ENCODE measurements at places on chromosomes 7 and 10.

- DNase-seq, result peak; percentile 90
These were observed at the start of gene SLC37A3 for GRCh38 chr7:140397784-140398750. Gene SLC37A3, minus strand, starts transcription at chr7:140398530. Its CDS starts 16,004 bp downstream, at chr7:140382526.

GRCh38 chr7:129664029-129665012, 52.8 kb downstream of the NRF1 start:
- peak; percentile 88 for DNase-seq

GRCh38 chr7:134362587-134363483, 46.1 kb upstream of the SLC35B4 start:
- DNase-seq, result no peak

DNA sequence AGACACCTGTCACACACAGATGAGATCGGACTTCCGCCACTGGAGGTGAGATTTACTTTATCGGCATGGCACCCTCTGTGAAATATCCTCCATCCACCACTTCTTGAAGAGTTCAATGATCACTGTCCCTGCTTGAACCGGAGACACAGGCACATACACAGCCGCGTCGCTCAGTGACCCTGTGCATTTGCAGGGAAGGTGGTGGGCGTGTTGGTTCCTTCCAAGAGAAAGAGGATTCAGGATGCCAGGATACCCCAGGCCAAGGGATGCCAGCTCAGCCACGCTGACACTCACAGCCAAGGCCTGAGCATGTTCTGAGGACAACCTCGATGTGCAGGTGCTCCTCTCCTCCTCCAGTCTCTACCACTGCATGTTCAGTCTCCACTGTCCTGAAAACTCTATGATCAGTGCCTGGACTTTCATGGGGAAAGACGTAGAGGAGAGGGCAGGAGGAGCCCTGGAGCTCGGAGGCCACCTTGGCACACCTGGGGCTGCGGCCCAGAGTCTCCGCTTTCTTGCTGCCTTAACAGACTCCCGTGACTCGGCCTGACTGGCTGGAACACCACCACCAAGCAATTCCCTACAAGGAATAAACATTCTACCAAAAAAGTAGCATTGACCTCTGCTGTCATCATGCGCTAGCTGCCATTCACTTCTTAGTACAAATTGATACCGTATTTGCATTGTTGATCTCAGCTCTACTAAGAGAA, 115.2 kb downstream of the TCERG1L start:
- no peak for DNase-seq

DNA sequence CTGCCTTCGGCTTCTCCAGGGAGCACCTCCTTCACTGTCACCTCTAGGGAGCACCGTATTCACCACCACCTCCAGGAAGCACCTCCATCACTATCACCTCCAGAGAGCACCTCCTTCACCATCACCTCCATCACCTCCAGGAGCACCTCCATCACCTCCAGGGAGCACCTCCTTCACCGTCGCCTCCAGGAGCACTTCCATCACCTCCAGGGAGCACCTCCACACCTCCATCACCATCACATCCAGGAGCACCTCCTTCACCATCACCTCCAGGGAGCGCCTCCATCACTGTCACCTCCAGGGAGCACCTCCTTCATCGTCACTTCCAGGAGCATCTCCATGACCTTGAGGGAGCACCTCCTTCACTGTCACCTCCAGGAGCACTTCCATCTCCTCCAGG, 102.3 kb downstream of the DNAJB6 start:
- no peak for DNase-seq

DNA sequence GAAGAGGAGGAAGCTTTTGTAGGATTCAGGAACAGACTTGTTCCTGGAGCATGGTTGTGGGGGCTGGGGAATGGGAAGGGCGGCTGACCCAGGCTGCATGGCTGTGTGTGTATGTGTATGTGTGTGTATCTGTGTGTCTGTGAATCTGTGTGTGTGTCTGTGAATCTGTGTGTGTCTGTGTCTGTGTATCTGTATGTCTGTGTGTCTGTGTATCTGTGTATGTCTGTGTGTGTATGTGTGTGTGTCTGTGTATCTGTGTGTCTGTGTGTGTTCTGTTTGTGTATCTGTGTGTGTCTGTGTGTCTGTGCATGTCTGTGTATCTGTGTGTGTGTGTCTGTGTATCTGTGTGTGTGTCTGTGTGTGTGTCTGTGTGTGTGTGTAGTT, 6.6 kb upstream of the STX1A start:
- DNase-seq, result no peak

DNA sequence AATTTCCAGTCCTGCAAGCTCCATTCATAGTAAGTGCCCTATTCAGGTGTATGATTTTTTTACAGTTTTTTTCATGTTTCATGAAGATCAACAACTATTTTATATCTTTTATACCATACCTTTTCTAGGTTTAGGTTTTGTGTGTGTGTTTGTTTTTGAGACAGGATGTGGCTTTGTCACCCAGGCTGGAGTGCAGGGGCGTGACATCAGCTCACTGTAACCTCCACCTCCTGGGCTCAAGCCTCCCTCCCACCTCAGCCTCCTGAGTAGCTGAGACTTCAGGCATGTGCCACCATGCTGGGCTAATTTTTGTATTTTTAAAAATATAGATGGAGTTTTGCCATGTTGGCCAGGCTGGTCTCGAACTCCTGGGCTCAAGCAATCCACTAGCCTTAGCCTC, 35.0 kb downstream of the ARMH3 start:
- DNase-seq, result no peak

GRCh38 chr10:103442031-103442461, 10.1 kb downstream of the CALHM2 start:
- no peak for DNase-seq

DNA sequence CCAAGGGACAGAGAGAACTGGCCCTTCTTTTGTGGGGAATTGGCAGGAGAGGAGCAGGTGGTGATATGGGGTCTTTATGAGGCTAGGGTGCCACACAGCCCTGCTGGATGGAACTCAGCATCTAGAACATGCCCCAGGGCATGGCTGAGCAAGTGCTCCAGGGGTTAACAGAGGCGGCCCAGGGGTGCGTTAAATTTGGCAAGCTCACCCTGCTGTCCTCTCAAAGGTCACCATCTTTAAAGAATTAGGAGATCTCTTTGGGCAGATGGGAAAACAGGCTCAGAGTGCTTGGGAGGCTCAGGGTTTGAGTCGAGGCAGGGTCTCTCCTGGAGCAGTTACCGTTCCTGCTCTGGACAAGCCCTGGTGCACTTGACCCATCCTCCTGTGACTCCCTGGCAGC, 21.4 kb upstream of the UNC5B start:
- DNase-seq, result no peak

- no peak for DNase-seq
These were observed 104.7 kb downstream of the ADARB2 start for GRCh38 chr10:1632596-1632995.

DNA sequence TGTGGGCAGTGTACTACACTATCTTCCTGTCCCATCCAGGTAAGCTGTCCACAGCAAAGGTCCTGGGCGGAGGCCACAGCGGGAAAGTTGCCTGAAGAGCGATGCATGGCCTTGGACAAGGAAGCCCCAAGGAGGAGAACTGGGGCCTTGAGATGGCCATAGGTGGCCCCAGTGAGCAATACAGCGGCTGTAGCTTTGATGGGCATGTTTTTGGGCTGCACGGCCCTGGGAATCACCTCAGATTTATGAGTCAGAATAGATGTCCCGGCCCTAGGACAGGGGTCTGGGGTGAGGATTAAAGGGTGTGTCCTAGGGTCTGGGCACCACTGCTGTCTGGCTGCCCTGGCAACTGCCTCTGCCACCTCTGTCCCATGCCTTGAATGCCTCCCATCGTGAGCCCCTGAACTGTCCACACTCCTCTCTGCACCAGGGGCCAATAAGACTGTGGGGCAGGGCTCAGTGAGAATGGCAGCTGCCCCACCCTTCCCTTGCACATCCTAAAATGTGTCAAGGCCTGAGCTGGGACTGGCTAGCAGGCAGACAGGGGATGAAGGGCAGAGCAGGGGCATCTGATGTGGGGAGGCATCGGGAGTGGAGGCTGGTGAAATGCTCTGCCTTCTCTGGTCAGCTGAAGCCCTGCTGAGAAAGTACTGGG, 9.4 kb upstream of the IRF5 start:
- no peak for DNase-seq

DNA sequence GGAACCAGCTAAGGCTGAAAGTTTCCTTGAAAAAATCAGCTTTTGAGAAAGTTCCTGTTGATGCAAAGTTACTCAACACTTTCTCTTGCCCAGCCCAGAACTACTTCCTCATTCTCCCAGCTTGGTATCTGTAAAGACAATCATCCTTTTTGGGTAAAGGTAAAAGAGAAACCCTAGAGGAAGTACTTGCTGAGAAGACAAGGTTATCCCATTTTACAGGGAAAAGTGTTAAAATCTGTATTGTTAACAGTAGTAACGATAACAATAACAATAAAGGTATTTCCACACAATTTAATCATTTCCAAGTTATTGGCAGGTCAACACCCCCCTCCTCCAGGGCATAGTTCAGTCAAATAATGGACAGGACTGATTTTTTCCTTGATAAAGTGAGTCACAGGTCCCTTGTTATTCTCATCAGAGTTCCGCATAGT, 2.4 kb downstream of the ALOX5 start:
- DNase-seq, result no peak

DNA sequence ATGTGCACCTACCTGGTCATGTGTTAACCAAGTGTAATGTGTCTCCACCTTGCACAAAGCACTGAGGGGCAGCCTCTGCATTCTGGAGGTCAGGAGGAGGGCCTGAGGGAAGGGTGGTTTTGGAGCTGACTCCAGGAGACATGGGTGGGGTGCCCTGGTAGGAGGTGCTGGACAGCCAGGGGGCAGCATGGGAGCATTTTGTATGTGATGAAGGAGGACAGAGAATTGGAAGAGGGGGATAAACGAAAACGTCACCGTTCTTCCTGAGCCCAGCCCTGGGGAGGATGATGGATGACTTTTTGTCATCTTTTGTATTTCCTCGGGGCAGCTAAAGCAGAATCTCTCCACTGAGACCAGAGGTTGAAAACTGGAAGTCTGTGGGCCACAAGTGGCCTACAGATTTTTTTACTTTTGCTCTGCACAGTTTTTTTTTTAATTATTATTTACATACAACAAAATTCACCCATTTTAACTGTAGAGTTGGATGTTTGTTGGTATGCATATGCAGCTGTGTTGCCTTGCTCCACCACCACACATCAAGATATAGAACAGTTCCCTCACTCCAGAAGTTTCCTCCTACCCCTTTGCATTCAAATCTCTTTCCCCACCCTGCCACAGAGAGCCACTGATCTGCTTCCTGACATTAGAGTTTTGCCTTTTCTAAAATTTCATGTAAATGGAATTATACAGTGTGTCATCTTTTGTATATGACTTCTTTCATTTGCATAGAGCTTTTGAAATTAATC, 242.5 kb downstream of the VTI1A start:
- DNase-seq, result no peak

DNA sequence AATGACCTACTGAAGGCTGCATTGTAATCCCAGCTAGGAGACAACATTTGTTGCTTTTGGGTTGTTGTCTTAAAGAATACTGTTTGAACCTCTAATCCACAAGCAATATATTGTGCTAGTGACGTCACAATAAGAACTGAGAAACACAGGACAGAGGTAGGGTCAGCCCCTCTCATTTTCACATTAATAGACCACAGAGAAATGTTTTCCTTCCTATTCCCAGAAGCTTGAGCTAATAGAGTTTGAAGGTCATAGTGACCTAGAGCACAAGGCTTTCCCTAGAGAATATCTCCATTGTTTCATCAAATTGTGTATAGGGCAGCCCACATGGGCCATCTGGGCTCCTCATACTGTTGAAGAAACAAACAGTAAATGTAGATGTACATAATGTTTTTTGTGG, 300.9 kb upstream of the AKR1E2 start:
- no peak for DNase-seq

DNA sequence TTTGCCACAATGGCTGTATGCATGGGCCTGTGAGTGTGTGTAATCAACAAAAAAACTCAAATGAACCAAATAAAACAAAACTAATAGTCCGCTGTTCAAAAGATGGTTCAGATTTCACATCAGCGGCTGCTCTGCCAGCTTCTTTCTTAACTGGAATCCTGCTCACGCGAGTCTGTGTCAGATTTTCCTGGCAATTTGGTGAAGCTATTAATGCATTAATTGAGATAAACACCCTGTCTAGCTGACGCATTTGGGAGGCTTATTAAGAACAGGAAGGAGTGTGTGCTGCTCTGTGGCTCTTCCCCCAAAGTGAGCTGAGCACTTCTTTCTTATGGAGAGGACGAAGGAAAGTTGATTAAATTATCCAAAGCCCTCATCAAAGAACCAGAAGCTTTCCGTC, 336.6 kb upstream of the MKI67 start:
- DNase-seq, result no peak

- no peak for DNase-seq
These were observed 30.6 kb downstream of the DRGX start for GRCh38 chr10:49365275-49365674.

DNA sequence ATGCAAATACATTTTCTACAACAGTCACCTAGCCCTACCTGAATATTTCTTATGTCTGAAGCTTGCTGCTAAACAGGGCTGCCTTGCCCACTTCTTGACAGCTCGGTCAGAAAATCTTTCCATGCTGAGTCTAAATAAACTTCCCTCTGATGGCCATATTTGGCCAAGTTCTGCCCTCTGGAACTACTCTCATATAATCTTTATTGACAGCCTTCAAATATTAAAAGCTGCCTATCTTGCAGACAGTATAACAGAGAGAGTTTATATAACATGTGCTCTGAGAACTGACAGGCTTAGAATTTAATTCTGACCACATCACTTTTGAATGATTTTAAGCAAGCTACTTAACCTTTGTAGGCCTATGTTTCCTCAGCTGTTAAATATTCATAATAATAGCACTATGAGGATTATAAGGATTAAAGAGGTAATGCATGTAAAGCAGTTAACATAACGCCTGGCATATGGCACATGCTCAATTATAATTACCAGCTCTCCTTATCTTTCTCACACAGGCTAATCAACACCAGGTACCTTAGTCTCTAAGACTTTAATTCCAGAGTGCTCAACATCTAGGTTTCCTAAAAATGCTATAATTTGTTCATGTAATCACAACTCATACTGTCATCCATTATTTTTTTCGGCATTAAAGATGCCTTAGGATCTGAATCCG, 334.1 kb downstream of the HPSE2 start:
- DNase-seq, result no peak

GRCh38 chr10:62093863-62094291, 174.8 kb downstream of the RTKN2 start:
- DNase-seq, result no peak

DNA sequence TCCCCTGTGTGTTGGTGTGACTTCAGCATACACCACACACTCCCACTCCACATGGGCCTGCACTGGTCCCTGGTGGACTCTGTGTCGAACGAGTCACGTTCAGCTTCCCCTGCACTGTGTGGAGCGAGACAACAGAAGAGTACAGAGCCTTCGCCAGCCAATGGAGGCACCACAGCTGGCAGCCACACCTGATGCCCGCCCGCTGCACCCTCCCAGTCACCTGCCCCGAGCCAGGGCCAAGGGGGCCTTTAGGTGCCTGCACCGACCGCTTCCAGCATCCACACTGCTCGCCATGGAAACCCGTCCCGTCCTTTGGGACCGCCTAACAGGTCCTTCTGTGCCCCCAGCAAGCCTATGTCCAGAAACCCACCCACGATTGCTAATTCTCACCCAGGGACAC, 9.2 kb downstream of the FOXL3 start:
- DNase-seq, result no peak

- DNase-seq, result no peak
These were observed 30.4 kb upstream of the DPYSL4 start for GRCh38 chr10:132156382-132156781.

Data from RKO (cell line).